Amygdala (tissue), 56 donors: ENCODE measurements at places on chromosomes 5 and 9.
A peak's percentile ranks its signal among the peaks of the same experiment; 100 is the strongest.

GRCh38 chr5:79225026-79225425 lies 10.9 kb upstream of the JMY start:
- DNase-seq, result no peak

DNA sequence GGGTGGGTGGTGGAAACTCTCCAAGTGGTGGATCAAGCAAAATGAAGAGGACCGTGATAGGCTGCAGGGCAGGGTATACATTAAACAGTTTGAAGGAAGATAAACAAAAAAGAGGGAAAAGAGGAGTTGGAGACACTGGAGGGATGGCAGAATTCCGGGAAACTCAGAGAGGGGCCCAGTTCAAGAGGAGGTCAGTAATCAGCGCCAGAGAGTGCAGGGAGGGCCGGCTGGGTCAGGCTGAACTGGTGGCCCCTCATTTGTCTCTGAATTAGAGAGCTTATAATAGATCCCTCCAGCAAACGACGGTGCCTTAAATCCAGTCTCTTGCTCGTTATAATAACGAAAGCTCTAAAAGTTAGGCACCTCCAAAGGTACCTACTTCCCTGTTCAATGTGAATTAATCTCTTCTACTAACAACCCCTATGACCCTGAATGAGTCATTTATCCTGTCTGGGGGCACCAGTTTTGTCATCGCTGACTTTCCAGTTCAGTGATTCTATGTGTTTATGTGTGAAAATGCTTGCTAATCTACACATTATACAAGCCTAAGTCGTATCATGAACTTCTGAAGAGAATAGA lies 2.4 kb upstream of the ZSWIM6 start:
- no peak for DNase-seq

DNA sequence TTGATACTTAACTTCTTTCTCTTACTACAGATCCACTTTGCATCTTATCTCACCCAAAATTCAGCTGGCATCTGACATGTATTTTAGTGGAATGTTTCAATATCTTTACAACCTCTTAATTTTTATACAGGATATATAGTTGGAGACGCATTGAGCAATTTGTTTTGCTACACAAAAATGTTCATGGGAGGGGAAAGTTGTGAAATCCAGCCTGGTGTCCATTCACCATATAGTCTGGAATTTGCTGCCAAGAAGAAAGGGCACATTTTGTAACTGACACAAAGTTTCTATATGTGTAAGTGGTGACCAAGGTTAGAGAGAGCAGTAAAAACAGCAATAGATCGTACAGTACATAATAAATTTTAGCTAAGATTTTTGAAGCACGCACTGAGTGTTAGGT lies 14.0 kb upstream of the CHD1 start:
- no peak for DNase-seq

DNA sequence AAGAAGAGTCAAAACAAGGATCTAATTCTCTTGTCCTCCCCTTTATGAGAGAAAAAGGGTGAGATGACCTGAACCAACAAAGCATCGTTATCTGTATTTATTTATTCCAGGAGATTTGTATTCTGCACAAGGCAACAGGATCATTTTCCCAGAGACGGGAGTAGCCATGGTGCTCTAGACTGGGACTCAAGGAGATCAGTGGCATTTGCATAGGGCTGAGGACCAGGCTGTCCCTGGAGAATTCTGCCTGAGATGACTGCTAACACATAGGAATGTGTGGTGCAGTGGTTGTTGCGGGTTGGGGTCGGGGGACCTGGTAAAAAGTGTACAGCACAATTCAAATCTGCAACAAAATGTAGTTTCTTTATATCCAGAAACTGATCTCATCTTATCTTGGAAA lies 22.3 kb upstream of the ZNF474 start:
- no peak for DNase-seq

DNA sequence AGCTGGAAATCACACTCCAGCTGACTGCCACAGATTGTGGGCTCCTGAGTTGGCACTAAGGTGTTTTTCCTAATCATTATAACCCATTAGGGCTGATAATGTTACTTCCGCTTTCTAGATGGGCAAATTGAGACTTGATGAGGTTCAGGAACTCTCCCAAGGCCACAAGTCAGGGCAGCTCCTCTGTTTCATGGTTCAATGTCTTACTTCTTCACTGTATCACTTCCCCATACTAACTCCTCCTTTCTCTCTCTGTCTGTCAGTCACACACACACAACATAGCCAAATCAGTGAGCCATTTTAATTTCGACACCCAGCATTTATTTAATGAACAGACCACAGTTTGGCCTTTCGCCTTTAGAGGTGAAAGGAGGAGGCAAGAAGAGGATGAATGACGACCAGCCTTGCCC lies 17.8 kb upstream of the TRAF1 start:
- no peak for DNase-seq

GRCh38 chr9:110687497-110687896 lies 18.9 kb downstream of the MUSK start:
- DNase-seq, result no peak

DNA sequence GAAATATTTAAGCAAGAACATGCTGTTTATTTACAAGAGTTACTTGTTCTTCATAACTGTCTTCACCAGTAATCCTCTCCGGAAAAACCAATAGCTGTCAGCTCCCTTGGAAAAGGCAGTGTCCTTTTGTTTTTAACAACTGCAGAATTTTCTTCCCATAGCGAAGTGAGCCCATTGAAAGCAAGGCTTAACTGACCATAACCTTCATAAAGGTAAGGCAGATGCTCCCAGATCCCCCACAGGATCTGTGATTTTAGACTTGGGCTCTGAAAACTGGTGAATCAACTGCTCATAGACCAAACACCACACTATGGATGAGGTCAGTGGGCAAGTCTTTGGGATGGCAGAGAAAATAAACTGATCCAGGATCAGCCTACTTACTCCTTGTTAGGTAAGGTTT lies 155.0 kb downstream of the GLIS3 start:
- no peak for DNase-seq

GRCh38 chr5:175410926-175411325 lies 33.1 kb downstream of the DRD1 start:
- DNase-seq, result no peak

DNA sequence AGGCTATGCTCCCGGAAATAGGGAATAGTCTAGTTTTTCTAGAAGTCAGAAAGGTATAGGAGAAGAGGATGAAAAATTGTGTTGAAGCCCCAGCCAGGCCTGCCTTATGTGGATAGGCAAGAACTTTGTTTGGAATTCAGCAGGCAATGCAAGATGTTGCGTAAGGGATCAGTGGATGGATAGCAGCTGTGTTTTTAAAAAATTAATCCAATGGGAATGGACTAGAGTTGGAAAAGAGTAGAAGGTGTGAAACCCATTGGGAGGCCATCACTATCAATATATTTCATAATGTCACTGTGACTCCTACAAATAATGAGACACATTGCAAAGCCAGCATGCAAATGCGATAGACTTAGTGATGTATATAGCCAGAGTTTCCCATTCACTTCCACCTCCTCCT lies 281.9 kb downstream of the MARCHF11 start:
- DNase-seq, result no peak

- no peak for DNase-seq
Observed at GRCh38 chr5:38292228-38292627, 33.9 kb downstream of the EGFLAM start.

DNA sequence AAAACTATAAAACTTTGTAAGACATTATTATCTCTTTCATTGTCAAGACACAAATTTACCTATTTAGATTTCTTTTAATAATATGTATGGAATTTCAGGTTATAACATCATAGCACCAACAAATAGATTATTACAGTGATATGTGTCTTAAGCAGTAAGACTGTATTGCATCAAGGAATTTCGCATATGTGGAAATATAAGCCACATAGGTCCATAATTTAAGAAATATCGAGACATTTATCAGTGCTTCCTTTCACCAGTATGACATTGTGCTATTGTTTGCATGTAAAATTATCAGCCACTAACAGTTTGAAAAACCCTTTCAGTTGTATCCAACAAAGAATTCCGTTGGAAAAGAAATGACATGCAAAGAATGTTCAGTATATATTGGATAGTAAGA lies 186.7 kb upstream of the RASA1 start:
- DNase-seq, result no peak

GRCh38 chr9:71929791-71930440 lies 18.5 kb downstream of the C9orf85 start:
- DNase-seq, result no peak

DNA sequence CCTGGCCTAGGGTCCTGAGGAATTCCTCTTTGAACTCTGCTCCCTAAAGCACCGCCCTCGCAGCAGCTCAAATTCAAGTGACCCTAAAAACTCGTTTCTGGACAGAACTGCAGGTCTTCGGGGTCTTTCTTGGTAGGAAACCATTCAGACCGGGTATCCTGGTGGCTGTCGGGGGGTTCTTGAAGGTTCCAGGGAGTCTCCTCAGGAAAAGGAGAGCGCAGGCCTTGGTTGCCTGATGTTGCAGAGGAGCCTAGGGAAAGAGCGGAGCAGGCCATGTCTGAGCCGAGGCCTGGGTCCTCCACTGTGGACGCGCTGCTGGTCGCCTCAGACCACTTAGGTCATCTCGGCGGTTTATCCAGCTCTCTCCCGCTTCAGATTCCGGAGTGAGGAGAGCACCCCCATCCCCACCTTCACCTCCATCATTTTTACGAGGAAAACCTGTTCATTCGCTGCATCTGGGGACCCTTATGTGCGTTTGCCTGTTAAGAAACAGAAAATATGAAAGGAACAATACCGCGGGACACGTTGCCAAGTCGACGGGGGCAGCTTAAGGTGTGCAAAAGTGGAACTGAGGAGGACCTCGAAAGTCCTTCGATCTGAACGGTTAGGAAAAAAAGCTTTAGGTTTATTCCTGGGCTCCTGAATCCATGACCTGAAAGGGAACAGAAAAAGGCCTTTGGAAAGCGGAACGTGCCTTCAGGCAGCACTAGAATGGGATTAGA lies 299.4 kb downstream of the PARP8 start:
- no peak for DNase-seq

GRCh38 chr9:87884578-87885459 lies 2.1 kb downstream of the SPATA31E1 start:
- DNase-seq, result no peak

DNA sequence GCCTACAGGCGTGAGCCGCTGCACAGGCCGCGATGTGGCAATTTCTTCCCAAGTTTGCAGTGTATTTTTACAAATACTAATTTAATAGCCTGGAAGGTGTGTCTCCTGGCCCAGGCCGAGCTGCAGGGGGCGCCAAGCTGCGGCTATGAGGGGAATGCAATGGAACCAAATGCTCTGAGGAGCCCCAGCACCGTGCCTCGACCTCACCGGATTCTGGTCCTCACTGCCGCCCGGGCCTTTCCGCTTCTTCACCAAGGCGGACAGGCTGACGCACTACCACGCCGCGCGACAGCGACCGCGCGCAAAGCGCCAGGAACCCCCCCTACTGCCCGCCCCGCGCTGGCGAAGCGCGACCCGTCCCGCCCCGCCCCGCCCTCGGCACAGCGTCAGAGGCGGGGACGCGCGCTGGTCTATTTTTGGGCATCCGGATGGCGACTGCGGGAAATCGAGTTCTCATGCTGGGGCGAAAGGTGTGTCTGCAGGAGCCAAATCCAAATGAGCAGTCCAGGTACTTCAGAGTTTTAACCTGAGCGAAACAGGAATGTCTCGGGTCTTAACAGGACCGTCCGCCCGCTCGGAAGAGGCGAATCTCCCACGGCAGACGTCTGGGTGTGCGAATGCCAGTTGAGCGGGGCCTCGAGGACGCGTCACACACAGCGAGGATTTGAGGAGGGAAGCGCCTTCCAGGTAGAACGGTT lies 31.7 kb upstream of the PRXL2C start:
- DNase-seq, result peak; percentile 52

GRCh38 chr5:170293273-170293672 lies 4.3 kb downstream of the LCP2 start:
- DNase-seq, result peak; percentile 27

GRCh38 chr5:124212934-124213333 lies 533.5 kb downstream of the ZNF608 start:
- no peak for DNase-seq

DNA sequence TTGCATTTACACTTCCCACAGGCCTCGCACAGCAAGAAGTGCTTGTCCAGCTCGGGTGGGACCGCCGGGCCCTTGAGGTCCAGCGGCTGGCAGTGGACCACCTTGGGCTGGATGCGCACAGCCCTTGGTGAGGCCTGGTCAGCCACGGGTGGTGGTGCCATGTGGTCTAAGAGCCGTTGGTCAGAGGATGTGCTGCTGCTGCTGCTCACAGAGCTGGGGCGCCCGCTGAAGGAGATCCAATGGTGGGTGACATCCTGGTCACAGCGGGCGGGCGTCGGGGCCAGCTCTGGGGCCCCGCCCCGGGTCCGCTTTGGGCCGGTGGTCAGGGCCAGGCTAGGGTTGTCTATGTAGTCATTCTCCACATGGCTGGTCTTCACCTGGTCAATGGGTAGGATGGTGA lies 10.2 kb downstream of the SPRY4 start:
- no peak for DNase-seq

DNA sequence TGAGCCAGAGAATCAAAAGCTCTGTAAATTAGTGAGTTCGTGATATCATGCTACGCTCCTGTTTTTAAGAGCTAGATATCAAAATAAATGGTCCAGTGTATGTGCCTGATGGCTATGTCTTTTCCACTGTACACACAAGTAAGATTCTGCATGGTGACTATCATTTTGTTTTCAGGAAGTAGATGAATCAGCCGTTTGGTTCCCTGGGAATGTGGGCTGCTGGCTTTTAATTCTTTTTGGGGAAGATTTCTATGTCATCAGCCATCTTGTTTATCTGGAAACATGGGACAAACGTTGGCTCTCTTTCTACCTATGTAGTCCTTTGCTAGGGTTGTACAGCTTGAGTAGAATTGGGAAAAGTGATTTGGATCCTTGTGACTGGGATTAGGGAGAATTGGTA lies 126.7 kb downstream of the GRIA1 start:
- DNase-seq, result no peak

DNA sequence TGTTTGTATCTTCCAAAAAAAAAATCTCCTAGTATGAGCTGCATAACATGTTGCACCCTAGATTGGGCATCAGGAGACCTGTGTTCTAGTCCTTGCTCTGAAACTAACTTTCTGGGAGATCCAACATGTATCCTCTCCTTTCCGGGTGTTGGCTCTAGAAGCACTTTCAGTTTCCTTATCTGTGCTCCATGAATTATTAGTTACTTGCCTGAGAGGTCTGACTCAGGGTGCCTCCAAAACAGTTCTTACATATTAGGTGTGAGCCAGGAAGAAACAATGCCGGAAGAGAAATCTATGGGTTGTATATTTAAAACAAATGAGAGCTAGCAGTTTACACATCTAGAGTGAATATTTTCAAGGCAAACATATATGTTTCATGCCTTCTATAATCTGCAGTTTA lies 36.7 kb upstream of the SLC36A2 start:
- no peak for DNase-seq

GRCh38 chr5:76791461-76791860 lies 27.4 kb upstream of the F2RL1 start:
- no peak for DNase-seq

- no peak for DNase-seq
Observed at GRCh38 chr5:71873191-71873591, 154.1 kb downstream of the CARTPT start.

DNA sequence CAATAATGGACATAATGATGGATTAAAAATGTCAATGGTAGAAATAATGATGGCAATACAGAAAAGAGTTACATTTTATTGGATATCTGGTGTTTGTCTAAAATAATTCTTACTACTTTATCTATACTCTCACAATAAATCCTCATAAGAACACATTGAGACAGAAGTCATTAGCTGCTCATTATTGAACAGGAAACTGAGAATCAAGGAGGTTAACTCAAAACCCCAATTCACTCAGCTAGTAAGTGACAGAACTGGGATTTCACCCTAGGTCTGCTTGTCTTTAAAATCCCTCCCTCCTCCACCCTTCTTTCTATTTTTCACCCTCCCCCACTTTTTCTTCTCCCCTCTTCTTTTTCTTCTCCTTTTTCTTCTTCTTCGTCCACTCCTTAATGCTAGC lies 285.8 kb upstream of the TNC start:
- DNase-seq, result no peak

GRCh38 chr5:149840226-149840825 lies 104.3 kb downstream of the PDE6A start:
- no peak for DNase-seq
